ENCODE measurements at places on chromosomes 13 and 19.
A peak's percentile ranks its signal among the peaks of the same experiment; 100 is the strongest.

DNA sequence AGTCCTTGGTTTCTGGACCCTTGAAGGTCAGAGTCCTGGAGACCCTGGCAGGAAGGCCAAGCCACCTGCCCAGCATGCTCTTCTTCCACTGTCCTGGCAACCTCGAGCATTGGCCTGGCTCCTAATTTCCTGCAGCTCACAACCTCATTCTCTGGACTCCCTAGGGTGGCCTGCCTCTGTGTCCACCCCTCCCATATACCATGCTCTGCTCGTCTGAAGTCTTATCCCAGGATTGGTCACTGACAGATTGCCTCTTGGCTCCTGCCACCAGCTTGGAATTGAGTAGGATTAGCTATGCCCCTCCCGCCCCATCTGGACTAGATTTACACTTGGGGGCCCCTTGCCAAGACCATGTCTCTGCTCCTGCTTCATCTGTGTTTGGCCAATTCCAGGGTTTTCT lies 17.1 kb upstream of the WASF3 start:
- no peak for DNase-seq

DNA sequence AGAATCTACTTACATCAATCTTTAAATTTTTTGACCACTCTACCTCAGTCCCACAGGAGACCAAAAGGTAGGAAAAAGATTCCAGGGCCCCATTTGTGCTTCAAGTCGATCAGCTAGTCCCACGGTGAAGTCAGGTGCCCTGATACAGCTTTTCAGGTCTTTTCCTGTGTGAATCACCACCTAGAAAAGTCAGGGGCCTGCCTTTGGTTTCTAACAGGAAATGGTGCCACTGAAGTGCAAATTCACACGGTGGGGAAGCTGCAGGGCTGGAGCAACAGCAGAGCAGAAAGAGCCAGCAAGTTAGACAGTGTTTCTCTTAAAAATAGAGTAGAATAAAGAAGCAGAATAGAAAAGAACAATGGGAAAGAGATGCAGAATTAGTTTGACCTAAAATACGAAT lies 107.5 kb downstream of the KLF12 start:
- DNase-seq: peak; percentile 59

DNA sequence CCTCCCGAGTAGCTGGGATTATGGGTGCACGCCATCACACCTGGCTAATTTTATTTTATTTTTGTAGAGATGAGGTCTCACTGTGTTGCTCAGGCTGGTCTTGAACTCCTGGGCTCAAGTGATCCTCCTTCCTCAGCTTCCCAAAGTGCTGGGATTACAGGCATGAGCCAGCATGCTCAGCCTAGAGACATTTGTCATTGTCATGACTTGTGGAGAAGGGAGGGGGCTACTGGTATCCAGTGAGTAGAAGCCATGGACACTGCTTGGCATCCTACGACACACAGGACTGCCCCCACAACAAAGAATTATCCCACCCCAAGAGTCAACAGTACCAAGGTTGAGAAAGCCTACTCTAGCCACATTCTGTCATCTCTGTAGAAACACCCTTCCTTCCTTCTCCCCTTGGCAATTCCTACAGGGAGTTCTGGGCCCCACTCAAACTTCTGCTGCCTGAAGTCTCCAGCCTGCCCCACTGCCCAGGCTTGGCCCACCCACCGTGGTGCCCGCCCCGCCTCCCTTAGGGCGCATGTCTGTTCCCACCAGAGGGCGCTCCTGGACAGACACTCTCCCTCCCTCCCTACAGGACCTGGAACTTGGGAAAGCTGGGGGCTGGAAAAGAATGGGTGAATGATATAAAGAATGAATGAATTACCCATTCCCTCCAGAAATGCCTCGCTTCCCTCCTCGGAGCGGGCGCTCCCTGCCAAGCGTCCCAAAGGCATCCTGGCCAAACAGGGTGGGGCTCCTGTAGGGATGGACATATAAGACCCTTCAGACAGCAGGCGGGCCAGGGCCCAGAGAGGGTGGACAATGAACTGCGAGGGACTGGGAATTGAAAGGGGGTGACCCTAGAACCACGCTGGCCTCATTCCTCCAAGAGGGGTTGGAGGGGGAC lies 5.5 kb upstream of the EMP3 start:
- DNase-seq: peak; percentile 72

DNA sequence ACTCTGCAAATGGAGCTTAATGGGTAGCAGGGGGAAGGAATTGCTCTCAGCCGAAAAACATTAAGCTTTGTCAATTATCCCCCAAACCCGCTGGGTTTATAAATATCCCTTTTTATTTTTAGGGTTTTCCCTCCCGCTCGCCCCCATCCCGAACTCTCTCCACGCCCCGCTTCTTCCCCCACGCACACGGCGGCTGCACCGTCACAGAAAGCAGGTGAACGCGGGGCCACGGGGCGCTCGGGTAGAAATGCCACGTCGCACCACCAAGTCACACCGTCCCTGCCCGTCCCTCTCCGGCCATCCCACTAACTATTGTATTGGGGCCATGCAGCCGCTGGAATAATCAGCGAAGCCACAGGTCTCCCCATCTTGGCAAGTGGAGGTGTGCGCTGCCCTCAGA lies 3.5 kb downstream of the PTPRS start:
- no peak for DNase-seq

DNA sequence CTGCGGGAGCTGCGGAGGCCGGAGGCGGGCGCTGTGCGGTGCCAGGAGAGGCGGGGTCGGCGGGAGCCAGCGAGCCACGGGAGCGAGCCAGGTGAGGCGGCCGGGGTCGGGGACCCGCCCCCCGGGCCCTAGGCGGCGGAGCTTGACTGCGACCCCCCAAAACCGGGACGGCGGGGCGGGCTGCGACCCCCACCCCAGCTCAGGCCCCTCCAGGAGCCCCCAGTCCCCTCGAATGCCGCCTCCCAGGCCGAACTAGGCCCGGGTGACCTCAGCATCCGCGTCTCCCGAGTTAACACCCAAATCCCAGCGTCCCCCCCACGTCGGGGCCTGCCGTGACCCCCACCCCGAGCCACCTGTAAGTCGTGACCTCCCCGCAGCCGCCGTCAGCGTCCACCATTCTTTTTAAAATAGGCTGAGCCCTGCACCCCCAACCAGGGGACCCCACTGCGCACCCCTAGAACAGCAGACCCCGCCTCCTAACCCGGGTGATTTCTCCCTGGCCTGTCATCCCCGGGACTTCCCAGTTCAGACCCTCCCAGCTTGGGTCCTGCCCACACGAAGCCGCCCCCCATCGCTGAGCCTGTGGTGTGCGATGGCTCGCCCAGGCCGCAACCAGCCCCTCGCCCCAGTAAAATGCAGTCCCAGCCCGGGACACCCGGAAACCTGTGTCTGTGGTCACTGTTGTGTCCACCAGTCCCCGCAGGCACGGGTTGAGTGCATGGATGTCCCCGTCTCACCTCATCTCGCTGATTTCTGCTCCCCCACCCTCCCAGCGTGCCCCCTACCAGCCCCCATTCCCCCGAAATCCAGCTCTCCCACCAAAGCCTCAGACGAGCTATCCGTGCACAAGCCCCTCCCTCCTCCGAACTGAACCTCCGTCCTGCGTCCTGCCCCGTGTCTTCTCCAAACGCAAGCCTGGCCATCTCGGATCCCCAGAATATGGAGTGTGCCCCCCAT lies 551 bp downstream of the FZR1 start:
- DNase-seq: no peak

DNA sequence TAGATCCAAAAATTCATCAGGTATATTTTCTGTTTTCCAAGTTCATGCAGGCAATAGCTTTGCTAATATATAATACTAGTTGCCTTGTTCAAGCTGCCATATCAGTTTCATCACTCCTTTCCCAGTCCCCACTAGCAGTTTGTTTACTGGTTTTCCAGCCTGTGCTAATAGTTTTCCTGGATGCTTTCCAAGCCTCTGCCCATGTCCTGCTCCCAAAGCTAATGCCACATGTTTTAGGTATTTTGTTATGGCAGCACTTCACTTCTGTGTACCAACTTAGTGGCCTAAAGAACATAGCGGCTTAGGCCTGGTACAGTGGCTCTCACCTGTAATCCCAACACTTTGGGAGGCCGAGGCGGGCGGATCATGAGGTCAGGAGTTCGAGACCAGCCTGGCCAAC lies 28.1 kb upstream of the ZNF527 start:
- no peak for DNase-seq

DNA sequence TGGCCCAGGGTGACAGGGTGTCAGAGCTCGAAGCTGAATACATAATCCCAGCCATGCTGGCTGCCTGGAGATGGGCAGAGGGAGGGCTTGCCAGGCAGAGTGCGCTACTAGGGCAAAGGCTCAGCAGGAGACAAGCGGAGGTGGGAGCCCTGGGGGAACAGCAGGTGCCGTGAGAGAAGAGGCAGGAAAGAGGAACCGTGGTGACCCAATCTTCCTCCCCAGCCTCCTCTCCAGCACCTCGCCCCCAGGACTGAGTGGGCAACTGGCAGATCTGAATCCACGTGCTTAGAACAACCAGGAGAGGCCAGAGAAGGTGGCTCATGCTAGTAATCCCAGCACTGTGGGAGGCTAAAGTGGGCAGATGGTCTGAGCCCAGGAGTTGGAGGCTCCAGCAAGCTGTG lies 11.0 kb upstream of the CCL25 start:
- DNase-seq: no peak

Measured in stimulated activated CD4-positive, alpha-beta T cell treated with anti-CD3 and anti-CD28 coated beads, Interleukin-1b, Interleukin-23, amount 100 ng/mL, for 4 hours (primary cell).